Stimulated activated CD4-positive, alpha-beta T cell treated with anti-CD3 and anti-CD28 coated beads, Interleukin-15, amount 100 ng/mL, for 1 hour (primary cell): ENCODE measurements at places on chromosomes 12 and 14.

DNA sequence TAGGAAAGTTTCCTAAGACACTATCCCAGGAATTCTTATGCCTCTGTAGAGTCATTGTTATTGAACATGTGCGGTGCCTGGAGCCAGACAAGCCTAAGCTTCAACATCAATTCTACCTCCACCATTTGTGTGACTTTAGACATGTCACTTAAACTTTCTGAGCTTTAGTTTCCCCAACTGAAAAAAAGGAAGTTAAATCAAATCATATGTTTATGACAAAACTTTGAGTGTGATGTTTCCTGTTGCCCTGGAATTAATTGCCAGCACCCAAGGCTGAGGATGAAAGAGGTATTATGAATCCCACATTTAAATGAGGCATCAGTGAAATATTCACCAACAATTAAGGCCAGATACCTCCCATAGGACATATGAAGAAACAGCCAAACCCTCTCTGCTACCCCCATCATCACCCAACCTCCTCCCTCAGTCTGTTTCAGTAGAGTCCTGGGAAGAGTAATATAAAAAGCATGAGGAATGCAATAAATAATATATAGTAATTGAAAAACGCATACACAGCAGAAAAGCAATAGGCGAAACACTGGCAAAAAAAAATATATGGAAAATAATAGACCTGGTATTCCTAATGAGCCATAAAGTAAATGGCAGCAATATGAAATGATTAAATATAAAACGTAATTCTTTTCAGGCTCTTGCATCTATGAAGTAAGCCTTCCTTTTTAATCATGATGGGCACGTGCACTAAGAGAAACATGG is 182.0 kb upstream of the DCN start:
- no peak for DNase-seq

- DNase-seq = no peak
Observed at GRCh38 chr14:74852922-74853530, 22.9 kb downstream of the PROX2 start.

- DNase-seq = peak; percentile 71
Observed at GRCh38 chr14:77033622-77034589, 5.4 kb upstream of the IRF2BPL start.

- no peak for DNase-seq
Observed at GRCh38 chr12:68349921-68350606, 17.9 kb upstream of the MDM1 start.
